ENCODE measurements at places on chromosomes 16 and 17.

- no peak for DNase-seq
These were observed 6.3 kb downstream of the CTRB1 start for GRCh38 chr16:75225092-75225491.

- DNase-seq = no peak
These were observed 5.7 kb upstream of the SULT1A2 start for GRCh38 chr16:28602529-28602928.

DNA sequence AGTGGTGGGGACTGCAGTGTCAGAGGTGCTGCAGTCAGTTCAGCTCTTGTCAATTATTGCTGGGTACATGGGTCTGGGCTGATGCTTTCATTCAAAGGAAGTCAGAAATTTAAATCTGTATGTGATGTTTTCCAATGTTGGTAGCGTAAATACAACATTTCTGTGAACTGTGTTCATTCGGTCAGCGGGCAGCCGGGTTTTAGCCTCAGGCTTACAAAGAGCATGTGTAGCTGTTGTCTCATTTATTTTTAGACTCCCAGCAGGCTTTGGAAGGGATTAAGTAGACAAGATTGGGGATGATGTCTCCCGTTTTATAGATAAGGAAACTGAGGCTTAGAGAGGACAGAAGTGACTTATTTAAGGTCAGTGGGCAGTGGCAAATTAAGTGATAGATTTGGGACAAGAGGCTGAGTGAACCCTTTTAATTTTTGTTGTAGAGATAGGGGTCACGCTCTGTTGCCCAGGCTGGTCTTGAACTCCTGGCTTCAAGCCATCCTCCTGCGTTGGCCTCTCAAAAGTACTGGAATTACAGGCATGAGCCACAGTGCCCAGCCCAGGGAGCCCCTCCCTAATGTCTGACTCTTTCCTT, 8.1 kb downstream of the AQP8 start:
- DNase-seq = no peak

DNA sequence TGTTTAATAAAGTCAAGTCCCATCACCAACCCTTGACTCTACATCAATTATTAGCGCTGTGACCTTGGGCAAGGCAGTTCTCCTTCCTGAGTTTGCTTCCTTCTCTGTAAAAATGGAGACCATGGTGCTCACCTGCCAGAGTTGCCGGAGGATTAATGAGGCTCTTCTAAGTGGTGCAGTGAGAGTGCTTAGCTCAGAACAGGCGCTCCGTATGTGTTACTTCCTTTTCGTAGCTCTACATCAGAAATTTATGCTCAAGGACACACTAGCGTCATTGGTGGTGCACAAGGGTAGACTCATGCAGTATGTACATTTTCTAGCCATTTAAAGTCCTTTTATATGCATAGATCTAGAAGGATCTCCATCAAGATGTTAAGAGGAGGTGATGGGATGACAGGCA, 17.4 kb upstream of the CMIP start:
- DNase-seq = no peak

- DNase-seq = no peak
These were observed 398.7 kb upstream of the C16orf82 start for GRCh38 chr16:26668026-26668425.

DNA sequence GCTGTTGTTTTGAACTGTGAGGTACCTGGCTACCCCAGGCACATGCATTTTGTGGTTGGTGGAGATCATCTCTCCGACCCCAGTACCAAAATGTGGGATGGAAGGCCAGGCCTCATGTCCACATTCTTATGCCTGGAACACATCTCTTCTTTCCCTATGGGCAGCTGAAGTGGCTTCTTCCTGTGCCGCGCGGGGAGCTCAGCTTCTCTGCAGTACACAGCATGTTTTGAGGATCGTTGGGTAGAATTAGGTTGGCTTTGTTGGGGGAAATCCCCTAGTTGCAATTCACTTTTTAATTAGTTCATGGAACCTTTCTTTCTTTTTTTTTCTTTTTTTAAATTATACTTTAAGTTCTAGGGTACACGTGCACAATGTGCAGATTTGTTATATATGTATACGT, 242.1 kb downstream of the MSI2 start:
- no peak for DNase-seq

GRCh38 chr17:72725433-72726068, 366.9 kb downstream of the SLC39A11 start:
- DNase-seq = peak; percentile 76

GRCh38 chr17:50170662-50171370, 5.0 kb downstream of the SGCA start:
- DNase-seq = peak; percentile 51

DNA sequence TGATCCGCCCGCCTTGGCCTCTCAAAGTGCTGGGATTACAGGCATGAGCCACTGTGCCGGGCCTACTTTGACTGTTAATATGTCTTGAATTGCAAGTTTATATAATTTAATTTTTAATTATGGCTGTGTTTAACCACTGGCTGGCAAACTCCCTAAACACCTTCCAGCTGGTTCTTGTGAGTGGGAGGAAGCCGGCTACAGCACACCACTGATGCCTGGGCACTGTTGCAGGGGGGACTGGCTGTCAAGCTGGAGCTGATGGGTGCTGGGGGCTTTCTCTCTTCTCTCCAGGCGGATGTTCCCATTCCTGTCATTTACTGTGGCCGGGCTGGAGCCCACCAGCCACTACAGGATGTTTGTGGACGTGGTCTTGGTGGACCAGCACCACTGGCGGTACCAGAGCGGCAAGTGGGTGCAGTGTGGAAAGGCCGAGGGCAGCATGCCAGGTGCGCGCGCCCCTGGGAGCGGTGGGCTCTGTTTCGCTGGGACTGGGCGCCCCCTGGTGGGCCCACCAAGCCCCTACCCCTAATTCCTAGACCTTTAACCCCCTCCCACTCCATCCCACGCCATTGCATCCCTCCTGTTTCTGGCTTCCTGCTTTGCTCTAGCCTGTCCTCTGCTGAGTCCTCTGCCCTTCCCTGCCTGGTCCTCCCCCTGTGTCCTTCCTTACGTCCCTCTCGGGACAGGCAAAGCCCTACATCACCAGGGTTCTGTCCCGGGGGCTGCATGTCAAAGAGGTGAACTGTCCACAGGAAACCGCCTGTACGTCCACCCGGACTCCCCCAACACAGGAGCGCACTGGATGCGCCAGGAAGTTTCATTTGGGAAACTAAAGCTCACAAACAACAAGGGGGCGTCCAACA, 9.5 kb downstream of the TBX21 start:
- no peak for DNase-seq

- DNase-seq = no peak
These were observed 198.6 kb downstream of the AATF start for GRCh38 chr17:37147301-37147812.

DNA sequence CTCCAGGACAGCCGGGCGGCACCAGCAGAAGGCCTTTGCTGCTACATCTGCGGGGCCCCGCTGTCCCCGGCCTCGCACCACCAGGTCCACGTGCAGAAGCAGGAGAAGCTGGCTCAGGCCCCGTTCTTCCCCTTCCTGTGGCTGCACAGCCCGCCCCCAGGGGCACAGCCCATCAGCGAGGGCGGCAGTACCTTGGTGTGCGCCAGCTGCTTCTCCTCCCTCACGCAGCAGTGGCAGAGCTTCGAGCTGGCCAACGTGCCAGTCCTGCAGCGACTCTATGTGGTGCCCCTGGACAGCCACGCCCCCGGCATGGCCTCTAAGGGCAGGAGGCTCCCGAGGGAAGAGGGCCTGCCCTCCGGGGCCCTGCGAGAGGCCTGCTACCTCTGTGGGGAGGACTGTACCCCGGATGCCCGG, 58.3 kb upstream of the CIBAR2 start:
- no peak for DNase-seq

DNA sequence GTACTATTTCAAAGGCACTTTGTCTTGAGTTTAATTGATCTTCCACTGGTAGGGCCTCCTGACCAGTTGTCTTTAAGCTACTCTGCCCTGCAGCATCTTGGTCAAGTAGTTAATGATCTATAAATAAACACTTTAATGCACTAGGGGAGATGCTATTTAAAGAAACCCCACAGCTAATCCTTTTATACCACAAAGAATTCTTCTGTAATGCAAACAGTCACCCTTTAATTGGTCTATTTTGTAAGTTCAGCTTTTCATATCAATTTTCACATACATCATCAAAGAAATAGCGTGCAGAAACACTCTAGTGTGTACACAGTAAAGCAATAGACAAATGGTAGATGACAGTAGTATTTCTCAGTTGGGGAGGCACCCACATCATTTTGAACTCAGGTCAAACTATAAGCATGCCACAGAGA, 70.3 kb downstream of the PMP22 start:
- peak; percentile 42 for DNase-seq

DNA sequence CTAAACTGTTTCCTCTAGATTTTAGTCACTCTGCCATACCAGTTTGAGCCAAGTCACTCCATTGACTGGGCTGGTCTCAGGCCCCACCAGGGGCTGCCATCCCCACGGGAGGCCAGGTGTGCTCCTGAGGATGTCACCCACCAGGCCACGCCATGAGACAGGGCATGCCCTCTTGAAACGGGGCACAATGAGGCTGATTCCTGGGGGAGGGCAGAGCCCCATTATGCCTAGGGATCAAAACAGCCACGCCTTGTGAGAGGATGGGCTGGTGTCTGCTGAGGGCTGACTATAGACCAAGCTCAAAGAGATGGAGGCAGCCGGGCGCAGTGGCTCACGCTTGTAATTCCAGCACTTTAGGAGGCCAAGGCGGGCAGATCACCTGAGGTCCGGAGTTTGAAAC, 21.5 kb downstream of the GINS2 start:
- DNase-seq = no peak

DNA sequence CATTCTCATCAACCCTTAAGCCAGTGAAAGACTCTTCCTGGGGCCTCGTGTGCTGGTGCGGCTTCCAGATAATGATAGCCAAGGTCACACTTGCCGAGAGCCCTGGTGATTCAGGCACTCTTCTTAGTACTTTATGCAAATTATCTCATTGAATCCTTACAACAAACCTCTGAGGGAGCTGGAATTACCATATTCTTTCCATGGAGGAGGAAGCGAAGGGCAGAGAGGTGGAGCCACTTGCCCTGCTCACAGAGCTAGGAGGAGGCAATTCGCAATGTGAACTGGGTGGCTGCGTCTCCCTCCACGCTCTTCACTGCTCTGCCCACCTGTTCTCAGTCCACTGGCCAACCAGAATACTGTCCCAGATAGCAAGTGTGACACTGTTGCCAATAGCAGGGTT, 409.7 kb downstream of the SNX29 start:
- DNase-seq = no peak

Measured in H4 (cell line).